ENCODE measurements at places on chromosomes 3 and 15. TPM values are rescaled to one million over a fixed set of nuclear protein-coding genes. Genes with fewer than 3 reads are reported as not detected.
A peak's percentile ranks its signal among the peaks of the same experiment; 100 is the strongest.

DNA sequence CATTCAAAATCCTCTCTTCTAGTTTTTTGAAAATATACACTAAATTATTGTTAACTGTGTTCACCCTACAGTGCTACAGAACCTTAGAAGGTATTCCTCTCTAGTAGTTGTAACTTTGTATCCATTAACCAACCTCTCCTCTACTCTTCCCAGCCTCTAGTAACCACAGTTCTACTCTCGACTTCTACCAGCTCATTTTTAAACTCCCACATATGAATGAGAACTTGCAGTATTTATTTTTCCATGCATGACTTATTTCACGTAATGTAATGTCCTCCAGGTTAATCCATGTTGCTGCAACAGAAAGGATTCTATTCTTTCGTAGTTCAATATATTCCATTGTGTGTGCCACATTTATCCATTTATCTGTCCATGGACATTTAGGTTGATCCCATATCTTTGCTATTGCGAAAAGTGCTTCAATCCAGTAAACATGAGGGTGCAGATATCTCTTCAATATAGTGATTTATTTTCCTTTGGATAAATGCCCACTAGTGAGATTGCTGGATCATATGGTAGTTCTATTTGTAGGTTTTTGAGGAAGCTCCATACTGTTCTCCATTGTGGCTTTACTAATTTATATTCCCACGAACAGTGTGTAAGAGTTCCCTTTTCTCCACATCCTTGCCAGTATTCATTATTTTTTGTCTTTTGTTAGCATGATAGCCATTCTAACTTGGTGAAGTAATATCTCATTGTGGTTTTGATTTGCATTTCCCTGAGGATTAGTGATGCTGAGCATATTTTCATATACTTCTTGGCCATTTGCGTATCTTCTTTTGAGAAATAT lies 113.7 kb upstream of the SMAD3 start:
- H3K27me3 ChIP-seq = peaks cover 12% of the 10 kb centered on the region
- DNase-seq = no peak
- no peak overlapping the region for H3K27ac ChIP-seq
- H3K36me3 ChIP-seq = no peaks in the 10 kb centered on the region
- no peak overlapping the region for H3K4me3 ChIP-seq

- no peak for DNase-seq
- H3K36me3 ChIP-seq = no peaks in the 10 kb centered on the region
- no peak overlapping the region for H3K27ac ChIP-seq
- H3K4me1 ChIP-seq = no peaks in the 10 kb centered on the region
- H3K4me3 ChIP-seq = no peak overlapping the region
Measured at GRCh38 chr3:169879845-169880575, 10.3 kb upstream of the LRRC31 start.

DNA sequence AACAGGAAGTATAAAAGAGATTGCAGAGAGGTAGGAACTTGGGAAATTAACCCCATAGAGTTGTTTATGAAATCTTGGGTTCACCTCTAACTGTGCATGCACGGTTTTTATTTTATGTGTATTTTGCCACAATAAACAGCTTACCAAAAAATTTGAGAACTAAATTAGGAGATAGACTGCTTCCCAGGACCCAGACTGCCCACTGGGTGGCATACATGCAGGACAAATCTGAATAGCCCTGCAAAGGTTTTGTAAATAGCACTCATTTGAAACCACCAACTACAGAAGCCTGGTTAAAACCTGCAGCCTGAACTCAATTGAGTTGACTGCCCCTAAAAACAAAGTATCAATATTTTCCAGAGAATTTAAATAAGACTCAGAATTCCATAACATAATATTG lies 96.4 kb upstream of the SLCO2A1 start:
- no peaks in the 10 kb centered on the region for H3K27me3 ChIP-seq
- no peak overlapping the region for H3K27ac ChIP-seq
- H3K36me3 ChIP-seq = peaks cover 12% of the 10 kb centered on the region
- no peaks in the 10 kb centered on the region for H3K4me1 ChIP-seq
- H3K4me3 ChIP-seq = no peak overlapping the region

The SKOR1 gene
- 0.95 TPM for total RNA-seq

GRCh38 chr3:115790759-115791158 lies 167.4 kb downstream of the GAP43 start:
- H3K4me3 ChIP-seq = peak overlapping the region; percentile 53
- peak; percentile 79 for DNase-seq
- peaks cover 48% of the 10 kb centered on the region for H3K4me1 ChIP-seq
- H3K27me3 ChIP-seq = peaks cover 4% of the 10 kb centered on the region
- no peaks in the 10 kb centered on the region for H3K36me3 ChIP-seq
- no peak overlapping the region for H3K27ac ChIP-seq

The TRPM1 gene
- not detected for total RNA-seq

GRCh38 chr15:77812664-77813063 lies 180.0 kb upstream of the LINGO1 start:
- no peak overlapping the region for H3K27ac ChIP-seq
- no peak overlapping the region for H3K4me3 ChIP-seq
- H3K4me1 ChIP-seq = no peaks in the 10 kb centered on the region
- DNase-seq = no peak
- H3K36me3 ChIP-seq = no peaks in the 10 kb centered on the region

The PIGZ gene
- 1.7 TPM for total RNA-seq

The MAN2A2 gene
- total RNA-seq = 190 TPM

Measured in activated T-cell treated with anti-CD3 and anti-CD28 coated beads, Interleukin-2, amount 50 U/mL, for 72 hours (primary cell).